Activated naive CD8-positive, alpha-beta T cell treated with anti-CD3 and anti-CD28 coated beads, Interleukin-2, amount 50 U/mL, for 16 hours (primary cell): ENCODE measurements at places on chromosomes 11 and 22.

- no peak for DNase-seq
These were observed 375.4 kb downstream of the DDX10 start for GRCh38 chr11:109040303-109040702.

GRCh38 chr11:96196181-96196662 lies 146.8 kb downstream of the MAML2 start:
- DNase-seq: no peak

GRCh38 chr11:64566042-64566914 lies 24.7 kb upstream of the SLC22A12 start:
- no peak for DNase-seq

- DNase-seq: peak; percentile 47
These were observed 14.1 kb downstream of the ZFP91 start for GRCh38 chr11:58592760-58593472.

DNA sequence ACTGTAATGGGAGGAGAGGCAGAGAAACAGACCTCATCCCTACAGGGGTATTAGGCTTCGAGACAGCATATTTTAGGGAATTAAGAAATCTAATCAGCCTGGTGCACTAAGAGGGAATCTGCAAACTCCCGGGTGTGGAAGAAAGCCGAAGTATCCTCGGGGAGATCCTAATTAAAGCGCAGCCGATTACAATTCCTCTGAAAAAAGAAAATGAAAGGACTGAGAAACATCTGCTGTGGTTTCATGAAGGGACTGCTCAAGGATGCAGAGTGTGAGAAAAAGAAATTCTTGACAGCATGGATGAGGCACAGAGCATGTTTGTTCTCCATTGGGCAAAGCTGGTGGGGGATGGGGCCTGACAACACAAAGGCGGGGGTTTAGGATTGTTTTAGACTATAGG lies 290.0 kb upstream of the LARGE1 start:
- DNase-seq: no peak

- DNase-seq: no peak
These were observed 31.1 kb upstream of the GCAT start for GRCh38 chr22:37776639-37777005.

DNA sequence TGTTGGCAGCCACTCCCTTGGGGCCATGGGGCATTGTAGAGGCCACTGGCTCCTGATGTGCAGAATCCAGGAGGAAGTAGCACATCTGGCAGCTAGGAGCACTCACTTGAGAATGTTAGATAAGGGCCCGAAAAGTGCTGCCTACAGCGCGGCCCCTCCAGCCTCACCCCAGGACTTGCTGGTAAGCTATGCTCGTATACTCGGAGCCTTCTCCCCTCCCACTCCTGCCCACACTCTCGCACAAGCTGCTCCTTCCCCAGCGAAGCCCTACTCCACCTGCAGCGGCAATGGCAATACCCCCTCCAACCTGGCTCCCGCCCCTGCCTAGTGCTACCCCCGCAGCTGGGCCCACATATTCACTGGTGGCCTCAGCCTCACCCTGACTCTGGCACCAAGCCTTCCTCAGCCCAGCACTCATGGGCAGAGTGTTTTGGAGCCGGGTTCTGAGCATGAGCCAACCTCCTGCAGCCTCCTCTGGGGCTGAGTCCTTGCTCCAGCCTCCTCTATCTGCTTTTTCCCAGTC lies 47.7 kb downstream of the PDE2A start:
- no peak for DNase-seq

DNA sequence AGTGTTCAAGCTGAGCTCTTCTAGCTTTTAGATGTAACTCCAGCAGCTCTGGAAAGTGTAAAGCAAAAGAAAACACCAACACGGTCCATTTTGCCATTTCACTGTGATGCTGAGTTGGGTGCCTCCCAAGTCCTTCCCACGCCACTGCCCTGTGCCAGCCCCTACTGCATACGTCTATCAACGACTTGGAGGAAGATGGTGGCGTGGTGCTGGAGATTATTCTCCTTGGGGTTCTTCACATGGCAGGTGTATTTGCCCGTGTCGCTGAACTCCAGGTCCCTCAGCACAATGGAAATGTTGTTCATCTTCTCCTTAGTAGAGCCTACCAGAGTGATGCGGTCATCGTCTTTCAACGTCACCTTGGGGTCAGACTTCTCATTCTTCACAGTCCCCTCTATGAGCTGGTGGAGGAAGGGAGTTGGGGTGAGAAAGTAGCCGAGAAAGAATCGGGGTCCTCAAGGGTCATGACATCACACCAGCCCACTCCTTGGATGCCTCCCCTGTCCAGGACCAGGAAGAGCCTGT lies 8.9 kb downstream of the SCN4B start:
- no peak for DNase-seq

DNA sequence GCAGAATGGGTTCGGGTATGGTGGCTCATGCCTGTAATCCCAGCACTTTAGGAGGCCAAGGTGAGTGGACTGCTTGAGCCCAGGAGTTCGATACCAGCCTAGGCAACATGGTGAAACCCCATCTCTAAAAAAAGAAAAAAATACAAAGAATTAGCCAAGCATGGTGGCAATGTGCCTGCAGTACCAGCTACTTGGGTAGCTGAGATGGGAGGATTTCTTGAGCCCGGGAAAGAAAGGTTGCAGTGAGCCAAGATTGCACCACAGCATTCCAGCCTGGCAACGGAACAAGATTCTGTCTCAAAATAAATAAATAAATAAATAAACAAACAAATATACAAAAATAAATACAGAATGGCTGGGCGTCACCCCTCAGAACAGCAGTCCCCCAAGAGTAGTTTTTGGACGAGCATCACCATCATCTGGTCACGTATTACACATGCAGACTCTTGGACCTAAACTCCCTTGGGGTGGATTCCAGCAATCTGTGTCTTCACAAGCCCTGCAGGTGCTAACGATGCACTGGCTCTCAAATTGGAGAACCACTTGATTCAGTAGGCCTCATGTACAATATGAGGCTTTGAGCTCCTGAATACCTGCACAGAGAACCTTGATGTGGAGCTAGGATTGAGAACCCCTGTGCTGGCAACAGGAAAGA lies 33.5 kb downstream of the CLMP start:
- DNase-seq: no peak

DNA sequence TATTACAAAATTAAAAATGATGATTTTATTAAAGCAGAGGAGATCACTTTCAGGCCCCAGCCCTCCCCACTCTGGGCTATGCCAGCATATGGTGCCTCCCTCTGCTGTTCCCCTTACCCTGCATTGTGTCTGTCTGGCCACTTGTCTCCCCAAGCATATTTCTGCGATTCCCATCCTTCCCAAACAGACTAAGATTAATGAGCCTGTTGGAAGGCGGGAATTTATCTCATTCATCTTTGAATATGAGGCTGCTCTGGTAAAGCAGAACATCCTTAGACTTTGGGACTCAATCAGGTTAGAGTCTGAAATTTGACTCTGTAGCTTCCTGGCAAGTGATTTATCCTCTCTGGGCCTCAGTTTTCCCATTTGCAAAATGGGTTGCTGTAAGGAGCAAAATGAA lies 25.7 kb downstream of the AMPD3 start:
- DNase-seq: no peak

DNA sequence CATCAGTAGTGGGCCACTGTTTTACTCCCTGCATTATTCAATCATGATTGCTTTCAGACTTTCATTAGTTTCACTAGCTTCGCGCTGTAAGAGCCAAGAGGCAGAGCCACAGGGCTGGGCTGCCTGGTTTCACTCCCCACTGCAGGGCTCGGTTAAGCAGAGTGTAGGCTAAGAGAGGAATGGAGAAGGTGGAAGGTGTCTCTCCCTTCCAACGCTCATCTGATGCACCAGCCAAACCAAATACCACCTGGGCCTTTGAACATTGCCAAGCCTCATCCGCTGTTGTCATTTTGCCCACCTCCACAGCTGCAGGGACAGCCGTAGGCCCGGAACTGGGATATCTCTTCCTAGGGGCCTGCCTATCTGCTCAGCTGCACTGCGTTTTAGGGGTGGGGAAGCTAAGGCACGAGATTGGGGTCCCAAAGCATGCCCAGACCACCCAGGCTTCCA lies 480 bp upstream of the SMARCB1 start:
- no peak for DNase-seq

GRCh38 chr11:111569476-111569875 lies 29.0 kb downstream of the LAYN start:
- no peak for DNase-seq

- no peak for DNase-seq
These were observed 31.9 kb upstream of the CCDC90B start for GRCh38 chr11:83317757-83318690.

- no peak for DNase-seq
These were observed 10.7 kb downstream of the PRG3 start for GRCh38 chr11:57370251-57370650.

- no peak for DNase-seq
These were observed 1.4 kb downstream of the PC start for GRCh38 chr11:66956689-66957290.

DNA sequence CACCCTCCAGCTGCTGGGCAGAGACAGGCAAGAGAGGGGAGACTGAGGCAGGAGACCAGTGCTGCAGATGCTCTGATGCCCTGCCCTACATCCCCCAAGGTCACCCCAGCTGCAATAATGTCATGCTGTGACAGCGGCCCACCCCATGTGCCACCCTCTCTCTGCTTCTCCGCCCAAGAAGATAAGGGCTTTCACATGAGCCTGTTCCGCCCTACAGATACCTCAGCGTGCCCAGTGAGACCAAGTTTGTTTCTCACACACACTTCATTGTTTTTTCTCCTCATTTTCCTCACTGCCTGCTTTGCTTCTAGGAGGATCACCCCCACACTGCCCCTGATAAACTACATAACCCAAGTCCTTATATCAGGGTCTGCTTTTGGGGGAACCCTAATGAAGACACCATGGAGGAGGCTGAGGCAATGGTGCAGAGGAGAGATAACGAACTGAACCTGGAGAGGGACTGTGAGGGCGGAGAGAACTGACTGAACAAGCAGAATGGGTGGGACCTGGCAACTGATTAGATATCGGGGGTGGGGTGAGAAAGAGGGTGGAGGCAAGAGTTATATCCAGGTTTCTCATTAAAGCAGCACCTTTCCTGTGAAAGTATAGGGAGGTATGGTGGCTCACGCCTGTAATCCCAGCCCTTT lies 37.5 kb upstream of the TSKU start:
- no peak for DNase-seq

- DNase-seq: no peak
These were observed 6.7 kb downstream of the GDPD5 start for GRCh38 chr11:75518771-75519653.

- no peak for DNase-seq
These were observed 491.8 kb downstream of the ETS1 start for GRCh38 chr11:128095466-128095981.

DNA sequence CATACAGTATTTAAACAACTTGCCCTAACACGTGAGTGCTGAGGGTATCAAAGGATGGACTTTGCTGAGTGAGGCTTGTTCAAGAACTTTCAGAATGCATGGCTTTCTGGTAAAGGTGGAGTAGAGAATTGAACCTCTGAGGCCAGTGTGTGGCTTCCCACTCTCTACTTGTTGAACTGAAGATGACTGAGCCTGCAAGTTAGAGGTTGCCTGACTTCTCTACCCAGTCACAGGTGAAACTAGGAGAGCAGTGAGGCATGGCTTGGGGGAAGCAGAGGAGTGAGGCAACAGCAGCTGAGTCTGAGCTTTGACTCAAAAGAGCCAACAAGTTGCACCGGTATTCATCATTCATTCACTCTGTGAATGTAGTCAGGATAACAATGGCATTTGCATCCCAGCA lies 256.4 kb upstream of the SESN3 start:
- no peak for DNase-seq

- no peak for DNase-seq
These were observed 9.6 kb downstream of the KRTAP5-5 start for GRCh38 chr11:1639102-1639620.

GRCh38 chr11:2572491-2573239 lies 127.1 kb downstream of the KCNQ1OT1 start:
- DNase-seq: no peak

DNA sequence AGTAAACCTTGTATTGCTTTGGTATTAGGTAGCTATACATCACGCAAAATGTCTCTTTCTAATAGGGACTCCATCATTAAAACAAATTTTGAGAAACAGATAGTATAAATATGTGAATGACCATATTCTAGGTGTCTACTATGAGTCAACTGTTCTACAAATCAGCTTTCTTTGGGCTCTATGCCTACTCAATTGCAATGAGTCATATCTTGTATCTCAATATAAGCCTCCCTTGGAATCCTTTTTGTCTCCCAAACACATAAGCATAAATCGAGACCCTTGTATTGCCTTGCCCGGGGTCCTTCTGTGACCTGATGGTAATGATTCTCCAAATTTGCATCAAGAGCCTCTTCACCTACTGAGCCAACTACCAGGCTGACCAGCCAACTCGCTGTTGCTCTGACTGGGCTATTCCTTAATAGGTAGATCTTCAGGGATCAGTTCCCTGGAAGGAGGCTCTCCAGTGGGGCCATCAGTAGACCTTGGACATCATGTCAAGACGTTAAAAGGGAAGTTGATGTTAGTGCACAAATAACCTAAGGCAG lies 22.2 kb downstream of the BLID start:
- DNase-seq: no peak

DNA sequence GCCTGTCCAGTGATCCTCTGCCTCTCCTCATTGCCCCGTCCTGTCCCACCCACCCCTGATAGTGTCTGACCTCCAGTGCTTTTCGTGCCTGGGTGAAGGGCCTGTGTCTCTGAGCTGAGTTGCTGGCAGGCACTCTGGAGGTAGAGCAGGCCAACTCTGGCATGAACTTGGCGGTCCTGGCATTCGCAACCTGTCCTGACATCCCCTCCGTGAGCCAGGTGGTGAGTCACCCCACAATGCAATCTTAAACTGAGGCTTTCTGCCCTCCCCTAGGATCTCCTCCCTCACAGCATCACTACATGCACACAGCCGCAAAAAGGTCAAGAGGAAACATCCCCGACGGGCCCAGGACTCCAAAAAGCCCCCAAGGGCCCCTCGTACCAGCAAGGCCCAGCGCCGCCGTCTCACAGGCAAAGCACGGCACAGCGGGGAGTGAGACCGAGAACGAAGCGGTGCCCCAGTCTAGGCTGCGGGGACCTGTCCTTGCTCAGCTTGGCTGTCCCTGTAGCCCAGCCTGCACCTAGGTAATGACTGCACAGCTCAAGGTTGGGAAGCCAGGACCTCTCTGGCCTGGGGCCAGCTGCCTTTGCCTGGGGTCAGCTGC lies 4.9 kb downstream of the NOL12 start:
- no peak for DNase-seq

DNA sequence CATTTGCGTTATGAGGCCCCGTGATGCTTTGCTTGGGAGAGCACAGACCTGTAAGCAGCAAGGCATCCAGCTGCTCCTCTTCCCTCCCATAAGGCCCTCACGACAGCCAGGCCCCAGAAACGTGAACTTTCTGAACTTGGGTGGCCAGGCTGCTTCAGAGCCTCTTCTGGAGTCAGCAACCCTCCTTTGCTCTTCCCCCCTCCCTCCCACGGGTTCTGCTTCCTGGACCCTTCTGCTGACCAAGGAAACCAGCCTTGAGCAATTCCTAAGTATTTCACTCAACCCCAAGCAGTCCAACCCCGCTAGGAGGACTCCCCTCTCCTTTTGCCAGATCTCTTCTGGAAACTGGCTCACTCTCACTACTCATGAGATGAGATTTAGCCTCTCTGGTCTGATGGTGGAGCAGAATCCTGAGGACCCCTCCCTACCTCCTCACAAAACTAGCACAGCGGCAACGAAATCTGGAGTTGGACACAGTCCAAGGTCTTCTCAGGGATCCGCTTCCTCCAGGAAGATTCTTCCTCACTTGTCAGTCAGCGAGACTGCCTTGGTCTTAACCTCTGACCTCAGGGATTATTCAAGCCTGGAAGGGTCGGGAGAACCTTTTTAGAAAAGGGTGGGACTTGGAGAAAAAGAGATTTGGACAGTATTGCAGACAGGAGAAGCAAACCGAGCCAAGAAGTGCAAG lies 86.2 kb downstream of the UBASH3B start:
- no peak for DNase-seq
